Neuronal stem cell (in vitro differentiated cells): ENCODE measurements at places on chromosomes 5 and 9.

DNA sequence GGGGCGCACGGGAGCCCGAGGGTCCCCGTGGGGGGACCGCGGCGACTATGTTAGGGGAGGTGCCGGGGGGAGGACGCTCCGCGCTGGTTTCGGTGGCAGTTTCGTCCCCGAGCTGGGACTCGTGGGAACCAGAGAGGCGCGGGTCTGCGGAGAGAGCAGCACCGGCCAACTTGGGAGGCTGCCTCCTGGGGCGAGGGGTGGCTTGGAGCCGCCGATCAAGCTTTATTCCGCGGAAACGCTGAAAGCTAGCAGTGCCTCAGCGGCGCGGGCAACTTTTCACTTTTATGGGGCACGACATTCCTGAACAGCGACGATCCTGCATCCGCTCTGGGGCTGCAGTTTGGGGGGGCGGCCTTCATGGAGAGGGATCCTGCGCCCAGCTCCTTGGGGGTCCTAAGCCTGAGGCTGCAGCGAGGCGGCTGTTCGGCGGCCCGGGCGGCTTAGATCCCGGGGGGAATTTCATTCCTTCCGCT lies 369 bp downstream of the OCLN start:
- peak; percentile 45 for DNase-seq

- no peak for DNase-seq
Measured at GRCh38 chr9:108466304-108466703, 389.5 kb downstream of the ACTL7B start.

GRCh38 chr5:158080112-158080511 lies 221.2 kb upstream of the CLINT1 start:
- DNase-seq, result no peak

- DNase-seq, result no peak
Measured at GRCh38 chr5:52181403-52181802, 606.3 kb upstream of the ITGA1 start.

GRCh38 chr5:170848033-170848432 lies 13.8 kb upstream of the RANBP17 start:
- no peak for DNase-seq

DNA sequence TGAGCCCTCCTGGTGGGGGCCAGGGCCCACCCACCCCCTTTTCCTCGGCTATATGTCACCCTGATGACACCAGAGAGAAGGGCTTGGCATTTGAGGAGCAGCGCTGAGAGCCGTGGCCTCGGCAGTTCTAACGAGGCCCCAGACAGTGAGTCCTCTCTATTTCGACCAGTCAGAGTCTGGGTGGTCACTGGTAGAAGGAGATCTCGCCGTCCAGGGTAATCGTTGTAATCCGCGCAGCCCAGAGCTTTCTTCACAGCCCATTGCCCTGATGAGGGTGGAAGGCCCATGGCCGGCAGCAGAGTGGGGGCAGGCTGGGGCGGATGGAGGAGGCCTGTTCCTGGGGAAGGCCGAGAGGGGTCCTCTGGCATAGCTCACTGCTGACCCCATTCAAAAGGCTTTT lies 70.2 kb downstream of the PSMB7 start:
- DNase-seq, result no peak

DNA sequence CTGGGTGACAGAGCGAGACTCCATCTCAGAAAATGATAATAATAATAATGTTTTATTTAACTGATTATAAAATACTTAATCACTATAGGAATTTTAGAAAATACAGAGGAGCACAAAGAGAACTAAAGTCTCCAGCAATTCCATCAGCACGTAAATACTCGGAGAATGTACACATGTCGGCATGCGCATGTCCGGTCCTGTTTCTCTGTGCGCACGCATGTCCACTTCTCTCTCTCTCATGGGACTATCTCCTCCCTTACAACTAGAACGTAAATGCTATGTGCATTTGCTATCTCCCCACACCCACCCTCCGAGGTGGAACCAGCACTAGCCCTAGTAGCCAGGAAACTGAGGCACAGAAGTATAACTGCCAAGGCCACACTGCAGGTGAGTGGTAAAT lies 19.0 kb downstream of the CCNJL start:
- DNase-seq, result no peak

- DNase-seq, result no peak
Measured at GRCh38 chr5:66021585-66021984, 95.2 kb downstream of the ERBIN start.

DNA sequence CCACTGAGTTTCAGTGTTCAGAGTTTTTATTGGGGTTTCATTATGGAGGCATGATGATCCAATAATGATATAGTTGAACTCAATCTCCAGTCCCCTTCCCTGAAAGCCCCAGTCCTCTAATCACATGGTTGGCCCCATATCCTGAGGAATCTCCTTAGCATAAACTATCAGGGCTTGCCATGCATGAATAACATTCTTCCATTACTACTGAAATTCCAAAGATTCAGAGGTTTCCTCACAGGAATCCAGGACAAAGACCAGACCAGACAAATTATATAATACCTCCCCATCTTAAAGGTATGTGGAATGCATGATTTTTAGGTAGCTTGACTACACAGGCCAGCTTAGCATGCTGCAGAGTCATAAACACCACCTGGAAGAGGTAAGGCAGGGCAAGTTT lies 15.5 kb upstream of the LRRTM2 start:
- no peak for DNase-seq

DNA sequence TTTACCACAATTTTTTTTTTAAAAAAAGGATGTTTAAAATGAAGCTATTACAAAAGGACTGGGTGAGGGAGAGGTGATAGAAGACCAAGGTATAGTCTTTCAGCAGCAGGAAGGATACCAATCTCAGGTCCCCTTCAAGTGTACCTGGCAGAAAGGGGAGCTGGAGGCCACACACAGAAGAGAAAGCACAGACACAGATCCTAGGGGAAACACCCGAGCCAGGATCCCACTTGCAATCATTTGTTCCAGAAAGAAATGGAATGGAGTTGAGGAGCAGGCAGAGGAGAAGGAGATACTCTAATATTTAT lies 5.6 kb downstream of the GNPDA1 start:
- no peak for DNase-seq

- no peak for DNase-seq
Measured at GRCh38 chr5:106094204-106094607, 1576.5 kb downstream of the EFNA5 start.

GRCh38 chr5:129500101-129500500 lies 40.0 kb downstream of the ADAMTS19 start:
- DNase-seq, result no peak

GRCh38 chr9:3475300-3476020 lies 50.3 kb downstream of the RFX3 start:
- DNase-seq, result no peak

DNA sequence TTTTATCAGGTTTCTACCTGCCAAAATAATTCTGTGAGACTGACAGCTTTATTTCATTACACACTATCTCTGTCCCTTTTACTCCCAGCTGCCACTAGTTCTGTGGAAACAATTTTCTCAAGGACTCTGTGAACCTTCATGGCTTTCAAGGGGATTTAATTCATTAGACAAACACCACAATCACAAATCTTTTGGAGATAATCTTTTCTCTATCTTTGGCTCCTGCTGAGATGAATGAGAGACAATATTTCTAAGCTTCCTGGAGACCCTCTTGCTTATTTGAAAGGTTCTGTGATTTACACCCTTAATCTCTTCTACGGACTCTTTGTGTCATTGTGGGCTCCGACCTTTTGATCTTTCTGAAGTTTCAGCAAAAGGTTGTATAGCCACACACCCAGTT lies 222.6 kb downstream of the PRDM9 start:
- DNase-seq, result peak; percentile 2

- DNase-seq, result no peak
Measured at GRCh38 chr5:127280491-127281220, 9.9 kb upstream of the MEGF10 start.

GRCh38 chr5:166330036-166330435 lies 1961.4 kb upstream of the WWC1 start:
- DNase-seq, result no peak

DNA sequence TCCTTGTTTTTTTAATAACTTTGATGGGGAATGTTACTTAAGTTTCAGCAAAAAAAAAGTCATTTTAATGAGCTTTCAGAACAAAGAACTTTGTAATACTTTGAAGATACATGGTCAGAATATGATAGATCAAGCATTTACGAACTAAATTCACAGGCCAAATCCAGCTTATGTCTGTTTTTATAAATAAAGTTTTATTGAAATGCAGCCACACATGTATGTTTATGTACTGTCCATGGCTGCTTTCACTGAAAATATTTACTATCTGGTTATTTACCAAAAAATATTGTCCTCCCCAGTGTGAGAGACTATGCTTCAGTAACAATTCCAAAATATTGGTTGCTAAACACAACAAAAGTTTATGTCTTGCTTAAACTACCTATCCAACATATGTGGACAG lies 366.7 kb downstream of the PIK3R1 start:
- no peak for DNase-seq

DNA sequence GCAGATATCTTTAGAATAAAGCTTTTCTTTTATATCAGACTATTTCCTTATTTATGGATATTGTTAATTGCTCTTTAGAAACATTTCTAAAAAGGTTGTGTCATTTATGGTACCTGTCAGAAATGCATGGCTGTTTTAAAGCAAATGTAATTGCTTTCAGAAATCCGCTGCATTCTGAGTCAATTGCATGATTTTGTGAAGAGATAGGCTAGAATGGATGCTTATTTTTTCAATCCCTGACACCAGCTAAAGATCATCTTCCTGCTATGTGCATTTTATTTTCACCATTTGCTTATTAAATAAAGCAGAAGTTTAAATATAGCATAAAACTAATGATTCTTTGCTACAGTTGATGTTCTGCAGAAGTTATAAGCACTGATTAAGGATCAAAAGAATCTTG lies 170.2 kb upstream of the C9orf72 start:
- no peak for DNase-seq

DNA sequence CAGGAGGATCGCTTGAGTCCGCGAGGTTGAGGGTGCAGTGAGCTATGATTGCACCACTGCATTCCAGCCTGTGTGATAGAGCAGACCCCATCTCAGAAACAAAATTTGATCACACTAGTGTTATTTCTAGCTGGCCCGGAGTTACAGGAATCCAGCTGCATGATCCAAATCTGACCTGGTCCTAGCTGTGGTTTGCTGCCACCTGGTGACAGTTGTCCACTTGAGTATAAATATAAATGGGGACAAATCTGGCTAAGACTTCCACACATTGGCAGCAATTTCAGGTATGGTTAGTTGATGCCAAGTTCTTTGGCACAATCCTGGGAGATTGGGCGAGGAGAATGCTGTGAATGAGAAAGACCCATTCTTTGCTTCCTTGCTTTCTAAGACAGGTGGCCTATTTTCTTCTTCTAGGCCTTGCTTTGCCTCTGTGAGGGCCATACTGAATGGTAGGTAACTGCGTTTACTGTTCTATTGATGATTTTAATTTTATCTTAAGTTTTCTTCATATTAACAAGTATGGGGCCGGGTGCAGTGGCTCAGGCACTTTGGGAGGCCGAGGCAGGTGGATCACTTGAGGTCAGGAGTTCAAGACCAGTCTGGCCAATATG lies 35.4 kb downstream of the UBE2R2 start:
- peak; percentile 5 for DNase-seq

DNA sequence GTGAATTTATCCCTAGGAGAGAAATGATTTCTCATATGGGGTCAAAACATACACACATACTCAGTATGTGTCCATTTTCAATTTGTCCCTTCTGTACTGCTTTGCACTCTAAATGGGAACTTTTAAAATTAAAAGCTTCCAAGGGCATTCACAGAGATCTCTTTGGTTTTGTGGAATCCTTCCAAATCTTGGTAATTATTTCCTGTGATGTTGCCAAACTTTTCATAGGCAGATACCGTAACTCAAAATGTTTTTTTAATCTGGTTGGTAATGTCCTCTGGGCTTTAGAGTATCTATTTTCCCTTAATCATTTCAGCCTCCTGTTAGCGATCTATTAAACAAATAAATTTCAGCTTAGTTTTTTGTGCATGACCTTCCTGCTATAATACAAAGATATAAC lies 282.4 kb downstream of the ARHGEF28 start:
- DNase-seq, result no peak

GRCh38 chr9:137672907-137673791 lies 54.3 kb downstream of the EHMT1 start:
- no peak for DNase-seq

GRCh38 chr5:135826994-135827671 lies 7.3 kb upstream of the SLC25A48 start:
- no peak for DNase-seq
